Fibroblast of skin of left quadriceps (primary cell): ENCODE measurements at places on chromosomes 2 and 18.

DNA sequence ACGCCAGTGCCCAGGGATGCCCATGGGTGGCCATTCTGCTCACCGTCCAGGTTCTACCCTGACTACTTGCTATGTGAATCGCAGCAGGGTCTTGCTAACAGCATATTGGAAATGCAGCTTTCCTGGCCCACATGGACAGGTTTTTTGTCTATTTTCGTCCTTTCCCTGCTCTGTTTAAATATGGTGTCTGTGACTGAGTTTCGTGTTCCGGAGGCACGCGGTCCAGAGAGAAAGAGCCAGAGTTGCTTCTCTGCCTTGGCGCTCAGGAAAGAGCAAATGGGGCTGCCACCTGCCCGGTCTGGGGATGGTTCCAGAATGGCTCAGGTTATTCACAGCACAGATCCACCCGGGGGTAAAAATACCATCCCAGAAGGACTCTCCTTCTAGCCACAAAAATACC, 456.2 kb downstream of the BCL11A start:
- DNase-seq = no peak

DNA sequence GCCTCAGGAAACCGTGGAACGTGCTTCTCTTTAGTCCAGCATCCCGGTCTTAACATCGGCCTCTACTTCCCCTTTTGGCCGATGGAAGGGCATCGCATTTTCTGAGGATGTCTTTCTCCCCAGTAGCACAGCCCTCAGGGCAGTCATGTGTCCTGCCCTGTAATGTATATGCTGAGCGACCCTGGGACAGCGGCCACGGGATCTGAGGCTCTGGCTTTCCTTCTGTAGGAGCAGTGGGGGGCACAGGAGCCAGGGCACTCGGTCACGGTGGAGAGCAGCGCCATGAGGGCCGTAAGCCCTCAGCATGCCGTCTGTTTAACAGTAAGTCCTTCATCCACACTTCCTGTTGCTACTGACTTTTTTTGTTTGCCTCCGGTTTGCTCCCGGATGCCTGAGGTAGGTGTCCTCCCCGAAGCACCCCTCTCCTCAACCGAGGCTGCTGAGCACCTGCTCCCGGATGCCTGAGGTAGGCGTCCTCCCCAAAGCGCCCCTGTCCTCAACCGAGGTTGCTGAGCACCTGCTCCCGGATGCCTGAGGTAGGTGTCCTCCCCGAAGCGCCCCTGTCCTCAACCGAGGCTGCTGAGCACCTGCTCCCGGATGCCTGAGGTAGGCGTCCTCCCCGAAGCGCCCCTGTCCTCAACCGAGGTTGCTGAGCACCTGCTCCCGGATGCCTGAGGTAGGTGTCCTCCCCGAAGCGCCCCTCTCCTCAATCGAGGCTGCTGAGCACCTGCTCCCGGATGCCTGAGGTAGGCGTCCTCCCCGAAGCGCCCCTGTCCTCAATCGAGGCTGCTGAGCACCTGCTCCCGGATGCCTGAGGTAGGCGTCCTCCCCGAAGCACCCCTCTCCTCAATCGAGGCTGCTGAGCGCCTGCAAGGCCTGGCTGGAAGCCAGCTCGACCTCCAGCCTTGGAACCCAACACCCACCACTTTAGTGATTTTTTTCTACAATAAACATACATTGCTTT, 169.3 kb downstream of the HDAC4 start:
- DNase-seq = no peak

- DNase-seq = no peak
Measured at GRCh38 chr18:9354256-9354655, 19.7 kb downstream of the TWSG1 start.

DNA sequence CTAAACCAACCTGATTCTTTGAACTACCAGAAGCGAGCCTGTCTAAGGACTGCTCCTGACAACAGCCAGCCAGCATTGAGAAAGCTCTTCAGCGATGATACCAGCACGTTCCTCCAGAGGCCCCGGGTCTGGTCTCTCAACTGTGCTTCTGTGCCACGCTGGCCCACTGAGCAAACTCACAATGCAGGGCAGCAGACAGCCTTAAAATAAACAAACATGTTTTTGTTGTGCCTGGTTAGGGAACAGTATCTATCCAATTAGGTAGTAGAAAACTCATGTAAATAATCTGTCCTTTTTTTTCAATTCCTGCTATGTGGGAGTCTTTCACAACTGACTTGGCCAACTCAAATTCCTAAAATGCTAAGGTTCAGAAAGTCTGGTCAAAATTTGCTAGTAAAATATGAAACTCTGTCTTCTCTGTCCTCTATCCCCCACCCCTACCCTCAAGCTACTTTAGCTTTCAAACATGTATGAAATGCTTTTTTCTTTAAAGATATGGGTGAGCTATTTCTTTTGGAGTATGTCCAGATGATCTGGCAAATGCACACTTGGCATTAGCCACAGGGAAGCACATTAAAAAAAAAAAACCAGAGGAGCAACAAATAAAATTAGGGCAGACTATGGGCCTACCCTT, 21.4 kb upstream of the EML4 start:
- no peak for DNase-seq

DNA sequence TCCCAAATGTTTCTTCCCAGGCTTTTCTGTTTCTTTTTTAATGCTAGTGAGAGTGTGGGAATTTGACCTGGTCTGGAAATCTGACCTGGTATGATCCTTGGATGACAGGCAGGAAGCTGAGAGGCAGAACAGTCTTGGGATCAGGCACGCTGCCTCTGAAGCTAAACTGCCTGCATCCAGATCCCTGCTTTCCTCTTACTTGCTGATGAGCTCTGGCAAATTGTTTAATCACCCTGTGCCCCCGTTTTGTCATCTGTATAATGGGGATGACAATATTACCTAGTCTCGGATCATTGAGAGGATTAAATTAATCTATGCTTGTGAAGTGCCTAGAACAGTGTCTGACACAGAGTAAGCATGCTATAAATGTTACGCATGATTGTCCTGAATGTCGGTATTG, 3.3 kb downstream of the KLHL23 start:
- no peak for DNase-seq

GRCh38 chr2:74497777-74498499, 1.5 kb downstream of the LBX2 start:
- DNase-seq = no peak

- DNase-seq = no peak
Measured at GRCh38 chr2:98072442-98072841, 14.5 kb upstream of the VWA3B start.

GRCh38 chr2:85746321-85747004, 7.3 kb upstream of the ATOH8 start:
- no peak for DNase-seq

DNA sequence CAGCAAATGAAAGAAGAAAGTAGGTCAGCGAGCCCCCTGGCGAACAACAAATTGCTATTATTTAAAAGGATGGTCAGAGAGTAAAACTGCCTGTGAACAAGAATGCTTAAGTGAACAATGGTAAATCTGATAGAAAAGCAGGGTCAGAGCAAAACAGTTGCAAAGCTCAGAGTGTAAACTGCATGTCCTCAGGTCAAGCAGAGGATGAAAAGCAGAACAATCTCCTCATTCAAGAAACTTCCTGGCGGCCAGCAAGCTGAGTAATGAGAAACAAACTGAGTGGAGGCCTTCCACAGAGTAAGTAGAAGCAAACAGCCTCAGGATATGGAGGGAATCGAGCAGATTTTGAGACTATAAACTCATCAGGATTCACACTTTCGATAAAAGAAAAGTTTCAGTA, 117.9 kb downstream of the PPP1R1C start:
- no peak for DNase-seq

DNA sequence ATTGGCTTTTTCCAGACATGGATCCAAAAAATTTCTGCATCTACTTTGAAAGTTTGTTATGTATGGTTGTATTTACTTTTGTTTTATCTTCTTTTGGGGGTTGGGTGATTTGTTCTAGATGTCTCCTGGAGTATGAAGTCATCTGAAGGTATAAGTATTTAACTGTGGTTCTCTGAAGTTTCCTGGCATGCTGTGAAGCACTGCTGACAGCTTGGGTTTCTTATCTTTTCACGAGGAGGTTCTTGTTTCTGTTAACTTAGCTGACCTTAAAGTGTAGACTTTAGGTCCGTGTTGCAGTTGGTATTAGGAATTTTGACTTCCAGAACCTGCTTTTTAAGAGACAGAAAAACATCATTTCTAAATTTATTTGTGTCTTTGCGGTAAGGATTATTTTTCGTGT, 15.9 kb downstream of the GLS start:
- DNase-seq = no peak
